Left renal pelvis (tissue), 4 donors: ENCODE measurements at places on chromosomes 12 and 14.

DNA sequence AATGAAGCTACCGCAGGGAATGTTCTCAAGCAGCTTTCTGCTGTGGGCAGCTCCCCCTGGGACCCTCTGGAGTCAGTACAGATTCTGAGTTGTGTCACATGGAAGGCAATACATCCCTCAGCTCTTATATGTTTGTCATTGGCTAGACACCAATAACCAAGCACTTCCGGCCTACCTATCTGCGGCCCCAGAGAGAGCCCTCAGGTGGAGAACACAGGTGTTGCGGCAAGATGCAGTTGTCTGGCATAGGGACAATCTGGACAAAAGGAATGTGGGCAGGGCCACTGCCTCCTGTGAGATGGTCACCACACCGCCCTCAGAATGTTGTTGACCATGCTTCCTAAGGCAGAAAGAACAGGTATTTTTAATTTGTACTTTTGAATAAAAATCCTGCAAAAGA is 118.7 kb downstream of the BRMS1L start:
- DNase-seq: no peak

DNA sequence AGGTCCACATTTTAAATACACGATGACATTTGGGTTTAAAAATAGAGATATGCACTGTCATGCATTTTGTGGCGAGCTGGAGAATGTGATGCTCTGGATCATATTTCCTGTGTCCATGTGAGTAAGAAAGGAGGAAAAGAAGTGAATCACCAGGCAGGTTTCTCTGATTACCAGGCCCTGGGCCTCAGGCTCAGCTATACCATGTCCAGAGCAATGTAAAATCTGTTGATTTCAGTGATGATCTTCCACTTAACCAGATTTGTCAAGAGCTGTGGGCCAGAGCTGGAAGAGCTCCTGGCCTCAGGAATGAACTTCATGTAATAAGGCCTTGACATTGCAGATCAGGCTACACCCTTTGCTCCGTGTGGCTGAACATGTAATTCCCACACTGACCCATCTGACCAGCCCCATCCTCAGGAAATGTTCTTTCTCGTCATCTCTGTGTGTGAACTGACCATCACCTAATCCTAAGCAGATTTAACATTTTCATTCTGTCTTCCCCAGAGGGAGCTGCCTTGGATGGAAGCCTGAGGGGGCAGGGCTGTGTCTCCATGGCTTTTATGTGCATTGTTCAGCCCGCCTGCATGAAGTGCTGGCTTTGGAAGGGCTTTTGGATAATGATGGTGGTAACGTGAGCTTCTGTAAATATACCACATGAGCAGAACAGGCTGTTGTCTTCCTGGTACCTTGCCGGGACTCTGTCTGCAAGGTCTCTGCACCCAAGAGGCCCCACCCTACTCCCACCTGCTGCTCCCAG is 54.5 kb downstream of the CRACR2A start:
- peak; percentile 24 for DNase-seq

DNA sequence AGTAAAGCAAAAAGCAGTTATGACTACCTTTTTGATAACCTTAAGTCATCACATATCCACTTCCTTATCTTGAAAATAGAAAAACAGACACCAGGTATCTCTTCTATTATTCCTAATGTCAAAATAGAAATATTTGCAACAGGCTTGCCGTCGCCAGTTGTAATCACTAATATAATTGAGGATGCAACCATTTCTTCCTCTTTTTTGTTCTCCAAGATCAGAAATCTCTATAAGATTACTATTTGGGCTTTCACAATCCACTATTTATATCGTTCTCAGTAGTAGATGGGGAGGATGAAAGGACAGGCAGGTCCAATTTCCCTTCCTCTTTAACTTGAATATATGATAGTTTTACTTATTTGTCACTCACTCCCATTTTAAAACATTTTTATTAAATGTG is 130.2 kb upstream of the HMGA2 start:
- DNase-seq: no peak

GRCh38 chr12:121843236-121843982 is 15.2 kb downstream of the HPD start:
- DNase-seq: no peak

DNA sequence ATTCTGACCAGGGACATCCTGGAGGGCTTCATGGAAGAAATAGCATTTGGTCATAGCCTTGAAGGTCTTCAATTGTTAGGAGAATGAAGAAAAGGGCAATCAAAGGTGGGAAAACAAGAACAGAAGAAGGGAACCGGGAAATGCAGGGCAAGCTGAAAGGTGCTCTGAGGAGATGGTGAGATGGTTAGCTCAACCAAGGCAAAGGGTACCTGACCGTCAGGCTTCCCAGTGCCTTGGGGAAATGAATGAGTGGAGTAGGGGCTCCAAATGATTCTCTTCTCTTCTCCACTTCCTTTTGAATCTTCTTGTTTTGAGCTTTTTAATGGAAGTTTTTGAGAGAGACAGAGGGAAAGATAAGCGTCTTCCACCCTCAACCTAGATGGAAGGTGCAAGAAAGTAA is 155.6 kb upstream of the PWP1 start:
- DNase-seq: no peak

DNA sequence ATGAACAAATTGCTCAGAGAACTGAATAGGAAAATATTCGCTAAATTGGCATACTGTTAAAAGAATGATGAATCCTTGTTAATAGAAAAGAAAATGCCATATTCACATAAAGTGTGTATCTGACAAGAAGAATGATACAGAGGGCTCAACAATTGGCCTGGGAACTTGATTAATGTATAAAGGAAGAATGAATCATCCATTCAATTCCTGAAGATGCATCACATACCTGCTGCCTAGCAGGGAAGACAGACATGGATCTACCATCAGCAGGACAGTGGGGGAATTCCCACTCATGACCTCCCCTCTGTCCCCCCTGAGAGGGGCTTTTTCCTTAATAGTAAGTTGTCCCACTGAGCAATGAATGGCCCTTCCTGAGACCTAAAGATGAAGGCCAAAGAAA is 13.5 kb downstream of the PTPN21 start:
- no peak for DNase-seq

DNA sequence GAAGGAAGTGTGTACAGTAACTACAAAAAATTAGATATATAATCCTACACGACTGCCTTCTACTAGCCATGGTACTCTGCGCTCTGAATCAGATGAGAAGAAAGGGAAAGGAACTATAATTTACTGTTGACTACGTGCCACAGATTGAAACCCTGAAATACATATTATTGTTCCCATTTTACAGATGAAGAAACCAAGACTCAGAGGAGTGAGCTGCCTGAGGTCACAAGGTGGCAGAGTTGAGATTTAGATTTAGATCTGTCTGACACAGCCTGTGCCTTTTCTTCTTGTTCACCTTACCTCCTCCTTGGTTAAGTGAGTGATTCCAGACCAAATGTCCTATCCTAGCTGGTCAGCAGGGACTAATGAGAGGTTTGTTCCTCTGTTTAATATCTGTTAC is 61.6 kb upstream of the OR4E1 start:
- DNase-seq: no peak

GRCh38 chr14:42110167-42110566 is 503.5 kb downstream of the LRFN5 start:
- no peak for DNase-seq

DNA sequence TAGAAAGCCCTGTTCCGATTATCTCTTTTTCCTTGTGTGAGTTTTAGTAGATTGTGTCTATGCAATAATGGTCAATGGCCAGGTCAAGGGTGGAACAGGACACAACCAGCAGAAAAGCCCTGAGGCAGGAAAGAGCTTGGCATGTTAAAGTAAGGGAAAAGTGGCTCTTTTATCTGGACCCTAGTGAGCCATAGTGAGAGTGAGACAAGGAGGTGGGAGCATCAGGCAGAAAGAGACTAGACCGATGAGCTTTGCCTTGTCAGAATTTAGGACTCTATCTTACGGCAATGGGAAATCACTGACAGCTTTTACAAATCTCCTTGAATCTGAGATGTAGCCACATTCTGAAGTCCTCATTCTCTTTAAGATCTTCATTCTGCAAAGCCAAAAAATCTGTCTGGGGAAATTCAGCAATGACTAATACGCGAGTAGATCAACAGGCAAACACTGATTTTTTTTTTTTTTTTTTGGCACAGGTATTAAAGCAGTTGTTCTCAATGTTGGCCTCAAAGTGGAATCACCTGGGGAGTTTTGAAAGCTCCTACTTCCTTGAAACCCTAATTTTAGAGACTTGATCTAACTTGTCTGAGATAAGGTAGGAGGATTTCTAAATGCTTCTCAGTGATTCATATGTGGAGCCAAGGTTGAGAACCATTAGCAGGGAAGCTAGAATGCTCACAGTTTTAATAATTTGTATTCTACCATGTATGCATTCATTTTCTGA is 33.9 kb downstream of the TMEM19 start:
- DNase-seq: no peak

DNA sequence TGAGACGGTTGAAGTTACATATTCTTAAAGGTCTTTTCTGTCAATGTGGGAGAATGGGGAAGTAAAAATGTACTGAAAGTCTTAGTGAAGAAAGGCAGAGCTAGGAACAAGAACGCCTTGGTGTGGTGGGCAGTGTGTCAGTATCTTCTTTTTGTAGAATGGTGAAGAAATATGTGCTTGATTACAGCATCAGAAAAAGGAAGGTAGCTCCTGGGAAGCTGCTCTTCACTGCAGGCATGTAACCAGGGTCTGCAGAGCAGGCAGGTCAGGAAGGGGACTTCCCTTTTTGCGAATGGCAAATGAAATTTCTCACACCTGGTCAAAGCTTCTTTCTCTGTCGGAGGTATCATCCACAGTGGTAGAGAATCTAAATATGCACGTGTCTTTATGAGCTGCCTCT is 226.2 kb downstream of the ADAMTS20 start:
- DNase-seq: no peak

GRCh38 chr12:102659200-102659911 is 179.0 kb upstream of the IGF1 start:
- no peak for DNase-seq

DNA sequence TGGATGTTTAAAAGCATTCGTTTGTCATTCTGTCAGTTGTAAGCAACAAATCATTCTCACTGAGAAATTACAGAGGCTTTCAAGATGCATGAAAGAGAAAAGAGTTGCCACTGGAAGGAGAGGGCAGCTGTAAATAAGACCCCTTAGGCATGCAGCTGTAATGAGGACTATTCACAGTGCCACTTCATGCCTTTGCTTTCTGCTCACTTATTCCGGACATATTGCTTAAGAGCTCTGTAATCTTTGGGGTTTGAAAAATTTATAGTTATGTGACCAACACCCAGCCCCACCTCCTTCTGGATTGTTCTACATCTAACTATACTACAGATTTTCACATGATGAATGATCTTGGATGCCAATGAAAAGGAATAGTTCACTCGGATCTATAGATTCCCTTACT is 194.8 kb upstream of the DCN start:
- DNase-seq: no peak

- no peak for DNase-seq
Measured at GRCh38 chr12:38890102-38890855, 15.1 kb downstream of the CPNE8 start.

DNA sequence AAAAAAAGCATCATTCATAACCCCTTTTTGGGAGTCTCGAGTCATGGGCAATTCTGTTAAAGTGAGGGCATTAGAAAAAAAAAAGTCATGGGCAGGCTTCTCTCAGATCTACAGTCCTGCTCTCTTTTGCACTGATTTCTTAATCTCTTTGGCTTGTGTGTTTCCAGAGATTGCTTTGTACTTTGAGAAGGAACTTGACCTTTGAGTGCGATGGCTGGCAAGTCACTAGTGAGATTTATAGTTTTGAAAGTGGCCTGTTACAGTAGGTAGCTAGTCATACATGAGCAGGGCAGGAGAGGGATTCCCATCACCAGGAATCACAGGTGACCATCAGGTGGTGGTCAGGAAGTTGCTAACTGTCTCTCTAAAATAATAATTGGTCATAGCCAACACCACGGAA is 119.6 kb downstream of the KCNMB4 start:
- no peak for DNase-seq

GRCh38 chr12:88753707-88754106 is 173.4 kb upstream of the KITLG start:
- no peak for DNase-seq

- no peak for DNase-seq
Measured at GRCh38 chr12:5973461-5974115, 28.5 kb upstream of the ANO2 start.

- DNase-seq: no peak
Measured at GRCh38 chr14:76866456-76866855, 40.2 kb downstream of the LRRC74A start.

DNA sequence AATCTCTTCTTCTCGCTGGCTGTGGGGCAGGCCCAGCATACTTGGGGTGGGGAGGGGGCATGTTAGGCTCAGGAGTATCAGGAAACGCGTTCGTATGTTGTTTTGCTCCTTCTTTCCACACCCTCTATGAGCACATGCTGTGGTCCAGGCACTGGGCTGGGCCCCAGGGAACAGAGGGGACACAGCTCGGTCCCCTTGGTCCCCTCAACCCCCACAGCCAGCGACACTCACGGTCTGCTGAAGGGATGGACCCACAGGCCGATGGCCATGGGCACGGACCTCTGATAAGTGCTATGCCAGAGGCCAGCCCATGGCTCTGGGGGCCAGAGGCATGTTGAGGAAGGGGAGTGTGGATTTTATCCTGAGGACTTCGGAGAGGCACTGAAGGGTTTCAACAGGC is 6.2 kb downstream of the IFI27 start:
- no peak for DNase-seq

DNA sequence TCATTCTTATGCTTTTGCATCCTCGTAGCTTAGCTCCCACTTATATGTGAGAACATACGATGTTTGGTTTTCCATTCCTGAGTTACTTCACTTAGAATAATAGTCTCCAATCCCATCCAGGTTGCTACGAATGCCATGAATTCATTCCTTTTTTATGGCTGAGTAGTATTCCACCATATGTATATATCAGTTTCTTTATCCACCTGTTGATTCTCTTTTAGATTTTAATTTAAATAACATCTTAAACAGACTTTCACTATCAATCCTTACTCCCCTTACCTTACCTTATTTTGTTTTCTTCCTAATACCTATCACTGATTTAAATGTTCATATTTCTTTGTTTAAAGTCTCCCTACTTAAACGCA is 488 bp upstream of the FBXW8 start:
- no peak for DNase-seq

- no peak for DNase-seq
Measured at GRCh38 chr14:95191445-95192199, 34.3 kb upstream of the DICER1 start.

- DNase-seq: no peak
Measured at GRCh38 chr12:124357616-124358015, 62.7 kb downstream of the RFLNA start.

- DNase-seq: no peak
Measured at GRCh38 chr14:75533791-75534555, 11.7 kb downstream of the BATF start.

GRCh38 chr14:27049701-27050100 is 451.9 kb upstream of the NOVA1 start:
- DNase-seq: no peak
